Activated CD4-positive, alpha-beta T cell treated with anti-CD3 and anti-CD28 coated beads, Interleukin-10, Interleukin-2, amounts not matched to agents 100 ng/mL and 50 ng/mL, durations not matched to agents 16 hours and 8 hours (primary cell): ENCODE measurements at places on chromosomes 2 and 18.

DNA sequence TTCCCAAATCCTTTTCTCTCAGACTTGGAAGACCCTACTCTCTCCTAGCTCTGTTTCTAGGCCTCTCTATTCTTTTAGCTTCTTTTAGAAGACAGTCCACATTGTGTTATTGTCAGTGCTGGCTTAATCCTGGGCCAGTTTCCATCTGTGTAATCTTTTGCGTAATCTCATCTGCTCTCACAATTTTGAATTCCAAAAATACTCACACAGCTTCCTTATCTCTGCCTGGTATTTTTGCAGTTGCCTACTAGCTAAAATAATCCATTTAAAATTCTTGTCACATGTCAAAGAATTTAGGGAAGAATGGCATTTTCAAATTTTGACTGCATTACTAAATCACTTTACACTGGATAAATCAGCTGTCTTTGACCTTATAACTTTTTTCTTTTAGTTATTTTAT, 200.6 kb upstream of the MEX3C start:
- no peak for DNase-seq

GRCh38 chr2:7929281-7929680, 752.6 kb upstream of the ID2 start:
- DNase-seq: no peak

DNA sequence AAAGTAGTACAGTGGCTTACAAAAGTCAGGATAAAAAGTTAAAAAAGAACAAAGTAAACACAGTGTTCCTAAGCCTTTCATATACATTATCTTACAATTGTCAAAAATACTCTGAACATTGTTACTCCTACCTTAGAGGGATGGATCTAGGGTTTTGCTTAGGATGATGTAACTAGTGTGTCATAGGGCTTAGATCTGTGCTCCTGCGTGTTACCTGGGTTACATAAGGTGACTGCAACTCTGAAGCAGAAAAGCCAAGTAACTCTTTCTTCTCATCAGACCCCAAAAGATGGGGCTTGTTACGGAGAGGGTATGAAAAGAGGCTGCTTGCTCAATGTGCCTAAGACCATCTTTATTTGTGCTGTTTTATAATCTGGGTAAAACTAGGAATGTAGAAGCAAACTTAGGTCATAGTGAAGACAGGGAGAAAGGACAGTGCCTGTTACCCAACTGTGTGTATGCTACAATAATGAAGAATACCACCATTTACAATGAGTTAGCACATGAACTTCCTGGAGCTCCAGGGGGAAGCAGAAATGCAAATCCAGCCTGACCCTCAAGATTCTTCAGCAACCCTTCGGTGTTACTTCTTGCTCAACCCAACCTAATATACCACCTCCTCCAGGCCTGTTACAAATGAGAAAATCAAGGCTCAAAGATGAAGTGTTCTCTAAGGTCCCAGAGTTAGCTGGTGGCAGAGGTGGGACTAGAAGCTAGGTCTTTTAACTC, 42.0 kb upstream of the STK17B start:
- no peak for DNase-seq

DNA sequence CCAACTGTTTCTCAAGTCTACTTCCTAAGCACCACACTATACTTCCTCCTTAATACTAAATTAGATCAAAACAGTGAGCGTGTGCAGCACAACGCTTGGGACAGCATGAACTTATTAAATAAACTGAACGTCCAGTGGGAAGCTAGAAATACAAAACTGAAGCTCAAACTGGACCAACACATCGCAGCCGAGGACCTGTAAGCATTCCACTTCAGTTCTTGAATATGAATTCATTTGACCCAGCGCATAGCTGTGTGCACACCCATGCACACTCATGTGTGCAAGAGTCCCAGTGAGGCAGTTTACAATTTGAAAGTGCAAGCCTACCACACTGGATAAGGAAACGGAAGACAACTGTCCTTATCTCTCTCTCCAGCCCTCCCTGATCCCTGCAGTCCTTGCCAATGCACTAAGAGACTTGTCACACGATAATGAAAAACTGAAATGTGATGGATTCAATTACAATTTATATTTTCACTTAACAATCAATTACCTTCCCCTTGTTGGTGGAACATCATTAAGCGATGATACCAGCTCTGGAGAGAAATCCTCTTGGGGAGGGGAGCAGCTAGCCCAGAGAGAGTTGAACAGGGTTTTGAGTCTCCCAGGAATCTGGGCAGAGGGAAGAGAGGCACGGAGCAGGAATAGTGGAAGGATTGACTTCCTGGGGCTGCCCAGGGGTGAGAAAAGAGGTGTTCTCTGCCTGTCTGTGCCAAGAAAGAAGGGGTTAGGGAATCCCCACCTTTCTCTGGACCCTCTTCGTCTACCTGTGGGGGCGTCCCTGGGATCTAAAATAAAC, 186.5 kb upstream of the KLHL29 start:
- no peak for DNase-seq

DNA sequence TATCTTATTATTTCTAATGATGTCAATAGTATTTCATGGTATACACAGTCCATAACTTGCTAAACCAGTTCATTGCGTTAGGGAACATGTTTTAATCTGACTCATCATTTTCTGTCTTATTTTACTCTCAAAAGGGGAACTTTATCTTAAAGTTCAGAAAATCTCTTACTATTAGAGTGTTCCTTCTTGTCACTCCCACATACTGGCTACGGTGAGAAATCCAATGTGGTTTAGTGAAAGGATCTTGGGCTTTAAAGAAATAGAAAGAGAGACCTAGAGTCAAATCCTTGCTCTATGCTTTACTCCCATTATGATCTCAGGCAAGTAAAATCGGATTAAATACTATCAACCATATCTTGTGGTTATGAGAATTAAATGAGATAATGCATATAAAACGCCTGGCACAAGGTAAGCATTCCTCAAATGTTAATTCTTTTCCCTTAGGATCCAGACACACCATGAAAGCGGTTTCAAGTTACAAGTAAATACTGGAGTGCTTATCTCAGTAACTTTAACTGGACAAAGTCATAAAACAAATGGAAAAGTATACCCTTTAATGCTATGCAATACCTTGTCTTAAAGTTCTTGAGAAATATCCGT, 576.0 kb downstream of the ARHGAP15 start:
- DNase-seq: peak; percentile 44

DNA sequence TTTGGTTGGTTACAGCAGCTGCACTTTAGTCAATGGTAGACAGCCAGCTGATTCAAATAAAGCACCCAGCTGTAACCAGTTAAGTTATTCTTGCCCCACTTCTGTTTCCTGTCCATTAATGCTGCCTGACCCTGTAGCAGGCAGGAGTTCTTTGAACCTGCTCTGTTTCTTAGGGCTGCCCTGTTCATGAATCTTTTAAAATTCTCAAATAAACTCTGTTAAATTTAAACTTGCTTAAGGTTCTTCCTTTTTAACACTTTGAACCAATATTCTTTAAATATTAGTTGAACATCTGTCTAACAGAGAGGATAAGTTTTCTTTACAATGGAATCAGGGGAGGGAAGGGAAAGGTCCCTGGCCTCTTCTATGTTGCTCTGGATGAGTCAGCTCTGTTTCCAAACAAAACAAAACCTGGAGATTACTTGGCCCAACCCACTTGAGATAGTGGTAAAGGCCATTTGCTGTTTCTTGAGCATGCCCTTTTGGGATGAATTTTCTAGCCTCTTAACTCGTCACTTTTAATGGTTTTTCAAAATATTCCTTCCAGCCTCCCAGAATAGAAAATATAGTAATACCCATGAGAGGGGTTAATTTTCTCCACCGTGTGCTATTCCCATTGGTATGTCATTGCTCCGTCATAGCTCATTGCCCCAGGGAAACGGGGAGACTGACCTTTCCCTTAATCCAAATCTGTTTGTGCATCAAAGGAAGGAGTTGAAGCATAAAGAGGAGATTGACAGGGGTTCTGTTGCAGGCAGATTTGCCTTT, 112.1 kb upstream of the FHL2 start:
- no peak for DNase-seq

DNA sequence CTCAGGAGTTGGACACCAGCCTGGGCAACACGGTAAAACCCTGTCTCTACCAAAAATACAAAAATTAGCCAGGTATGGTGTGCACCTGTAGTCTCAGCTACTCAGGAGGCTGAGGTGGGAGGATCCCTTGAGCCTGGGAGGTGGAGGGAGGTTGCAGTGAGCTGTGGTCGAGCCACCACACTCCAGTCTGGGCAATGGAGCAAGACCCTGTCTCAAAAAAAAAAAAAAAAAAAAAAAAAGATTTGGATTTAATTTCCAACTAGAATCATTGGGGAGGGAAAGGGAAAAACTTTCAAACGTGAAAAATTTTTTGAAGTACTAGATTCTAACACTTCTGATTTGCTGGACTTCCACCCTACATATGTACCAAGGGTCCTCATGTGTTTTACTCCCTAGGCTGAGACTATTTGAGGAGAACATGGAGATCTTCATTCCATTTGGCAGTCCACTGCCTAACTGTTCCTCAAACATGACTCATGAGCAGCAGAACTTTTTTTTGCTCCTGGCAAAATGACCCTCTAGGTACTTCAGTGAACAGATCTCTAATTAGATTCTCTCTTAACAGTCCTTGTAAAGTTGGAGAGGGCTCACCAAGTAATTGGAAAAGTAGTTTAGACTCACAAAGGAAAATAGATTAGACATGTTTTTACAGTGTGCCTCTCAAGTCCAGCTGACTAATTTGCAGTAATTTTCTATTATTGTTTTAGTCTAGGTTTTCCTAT, 267.6 kb downstream of the METTL4 start:
- no peak for DNase-seq

DNA sequence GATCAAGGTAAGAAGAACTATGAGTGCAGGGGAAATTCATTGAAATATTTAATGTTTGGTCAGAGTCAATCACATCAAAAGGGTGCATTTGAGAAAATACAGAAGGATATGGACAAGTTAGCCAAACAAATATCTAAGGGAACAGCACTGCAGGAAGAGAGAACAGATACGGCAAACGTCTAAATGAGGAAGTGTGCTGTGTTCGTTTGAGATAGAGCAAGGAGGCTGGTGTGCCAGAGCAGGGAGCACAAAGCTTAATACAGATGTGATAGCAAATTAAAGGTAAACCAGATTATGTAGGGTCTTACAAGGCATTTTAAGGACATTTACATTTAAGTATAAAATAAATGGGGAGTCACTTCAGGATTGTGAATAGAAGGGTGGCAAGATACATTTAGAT, 241.3 kb upstream of the ZNF804A start:
- DNase-seq: no peak

- DNase-seq: no peak
Observed at GRCh38 chr2:31286961-31287550, 53.1 kb downstream of the EHD3 start.
